ENCODE measurements at places on chromosomes 5 and 9. TPM values are rescaled to one million over a fixed set of nuclear protein-coding genes. Genes with fewer than 3 reads are reported as not detected.

DNA sequence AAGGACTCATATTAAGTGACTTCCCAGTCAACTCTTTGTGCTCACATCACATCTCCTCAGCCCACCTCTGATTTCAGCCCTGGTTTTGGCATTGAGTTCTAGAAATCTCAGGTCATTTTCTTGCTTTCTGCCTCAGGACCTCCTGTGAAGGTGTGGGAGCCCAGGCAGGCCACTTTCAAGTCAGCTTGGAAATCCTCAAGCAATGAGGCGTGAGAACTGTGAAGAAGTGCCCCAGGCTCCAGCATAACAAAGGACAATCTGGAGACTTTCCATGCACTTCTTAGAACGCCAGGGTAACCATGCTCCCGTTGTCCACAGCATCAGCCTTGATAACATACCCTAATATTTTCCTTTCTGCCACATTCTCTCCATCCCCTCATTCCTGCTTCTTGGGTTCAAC is 131.2 kb upstream of the MAP3K1 start:
- DNase-seq: no peak

- DNase-seq: no peak
Observed at GRCh38 chr9:112912636-112913035, 22.0 kb upstream of the SLC46A2 start.

DNA sequence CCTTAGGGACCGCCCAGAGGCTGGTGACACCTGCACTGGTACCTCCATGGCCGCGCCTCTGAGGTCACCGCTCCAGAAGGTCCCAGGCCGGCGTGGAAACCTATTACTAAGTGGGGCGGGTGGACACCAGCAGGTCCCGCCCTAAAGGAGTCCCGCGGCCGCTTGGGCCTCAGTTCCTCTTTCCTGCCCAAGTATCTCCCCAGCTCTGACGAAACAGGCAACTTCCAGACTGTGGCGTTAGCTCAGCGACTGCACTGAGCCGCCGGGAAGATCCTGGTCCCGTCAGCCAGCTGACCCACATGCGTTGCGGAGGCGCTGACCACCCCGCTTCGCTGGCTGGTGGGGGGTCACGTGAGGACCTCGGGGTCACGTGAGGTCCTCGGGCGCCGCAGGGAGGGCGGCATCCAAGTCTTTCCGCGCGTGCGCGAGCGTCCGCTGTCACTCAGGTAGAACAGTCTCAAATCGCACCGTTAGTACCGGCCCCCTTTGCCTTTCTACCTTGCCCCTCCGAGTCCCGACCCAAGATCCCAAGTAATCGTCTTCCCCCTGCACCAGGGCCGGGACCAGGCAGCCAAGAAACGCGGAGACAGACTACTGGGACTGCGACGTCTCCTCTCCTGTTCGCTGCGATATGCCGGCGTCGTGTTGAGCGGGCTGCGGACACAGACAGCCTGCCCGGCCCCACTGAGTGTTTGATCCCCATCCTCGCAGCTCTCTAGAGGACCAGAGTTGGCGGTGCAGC is 53.7 kb upstream of the KDM4C start:
- peak; percentile 90 for DNase-seq

Gene CDH9
- not detected for polyA plus RNA-seq

- no peak for DNase-seq
Observed at GRCh38 chr5:142984011-142984410, 213.8 kb downstream of the ARHGAP26 start.

DNA sequence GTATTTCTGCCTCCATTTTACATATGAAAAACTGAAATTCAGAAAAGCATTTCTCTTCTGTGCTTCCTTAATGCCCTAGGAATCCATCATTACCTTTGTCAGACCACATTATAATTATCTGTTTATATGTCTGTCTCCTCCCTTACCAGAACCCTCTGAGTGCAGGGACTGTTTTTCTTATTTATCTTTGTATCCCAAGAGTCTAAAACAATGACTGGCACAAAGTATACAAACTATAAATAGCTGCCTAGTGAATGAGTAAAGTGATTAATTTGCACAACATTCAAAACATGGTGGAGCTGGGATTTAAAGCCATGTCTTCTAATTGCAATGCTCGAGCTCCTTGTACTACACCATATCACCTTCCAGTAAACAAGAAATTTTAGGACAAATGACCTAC is 49.3 kb upstream of the HK3 start:
- no peak for DNase-seq

DNA sequence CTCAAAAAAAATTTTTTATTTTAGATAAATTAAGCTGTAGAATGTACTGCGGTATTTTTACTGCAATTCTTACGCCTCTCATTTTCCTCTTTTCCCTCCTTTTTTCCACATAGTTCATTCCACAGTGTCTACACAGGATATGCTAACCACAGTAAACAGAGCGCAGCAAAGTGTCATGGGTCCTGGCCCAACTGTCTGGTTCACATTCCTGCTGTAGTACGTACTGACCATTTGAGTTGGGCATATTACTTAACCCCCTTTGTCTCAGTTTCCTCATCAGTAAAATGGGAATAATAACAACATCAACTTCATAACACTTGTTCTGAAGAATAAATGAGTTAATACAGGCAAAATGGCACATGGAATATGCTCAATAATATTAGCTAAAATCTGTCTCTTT is 41.6 kb downstream of the SLC44A1 start:
- DNase-seq: no peak

DNA sequence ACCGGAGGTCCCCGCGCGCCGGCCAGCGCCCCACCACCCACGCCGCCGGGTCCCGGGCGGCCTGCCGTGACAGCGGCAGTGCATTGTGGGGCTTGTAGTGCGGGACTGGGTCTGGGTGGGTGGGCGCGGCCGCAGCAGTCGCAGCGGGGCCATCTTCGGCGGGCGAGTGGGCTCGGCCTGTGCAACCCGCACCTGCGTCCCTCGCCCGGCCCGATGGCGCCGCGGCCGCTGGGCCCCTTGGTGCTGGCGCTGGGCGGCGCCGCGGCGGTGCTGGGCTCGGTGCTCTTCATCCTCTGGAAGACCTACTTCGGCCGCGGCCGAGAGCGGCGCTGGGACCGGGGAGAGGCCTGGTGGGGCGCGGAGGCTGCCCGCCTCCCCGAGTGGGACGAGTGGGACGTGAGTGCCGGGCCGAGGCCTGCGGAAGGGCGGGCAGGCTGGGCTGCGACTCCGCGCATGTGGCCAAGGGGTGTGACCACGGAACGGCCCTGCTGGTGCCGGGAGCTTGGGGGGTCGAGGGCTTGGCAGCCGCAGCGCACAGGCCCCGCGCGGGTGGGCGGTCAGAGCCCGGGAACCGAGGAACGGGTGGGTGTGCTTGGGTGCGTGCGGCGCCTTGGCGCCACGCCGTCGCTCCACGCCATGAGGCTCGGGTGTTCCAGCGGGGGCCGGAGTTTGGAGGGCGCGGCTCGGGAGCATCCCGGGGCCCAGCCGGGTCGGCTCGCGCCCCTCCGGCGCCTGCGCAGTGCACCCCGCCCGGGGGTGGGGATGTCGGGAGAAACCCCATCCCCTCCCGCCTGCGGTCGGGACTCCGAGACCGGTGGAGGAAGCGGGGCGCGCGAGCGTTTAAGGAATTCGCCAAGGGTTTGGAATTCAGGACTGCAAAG is at the start of gene ARL10:
TSS of gene ARL10 (plus strand) at position 137 of the 881 bp plus-strand sequence. CDS start at position 214, 77 bp downstream.
- DNase-seq: peak; percentile 42

DNA sequence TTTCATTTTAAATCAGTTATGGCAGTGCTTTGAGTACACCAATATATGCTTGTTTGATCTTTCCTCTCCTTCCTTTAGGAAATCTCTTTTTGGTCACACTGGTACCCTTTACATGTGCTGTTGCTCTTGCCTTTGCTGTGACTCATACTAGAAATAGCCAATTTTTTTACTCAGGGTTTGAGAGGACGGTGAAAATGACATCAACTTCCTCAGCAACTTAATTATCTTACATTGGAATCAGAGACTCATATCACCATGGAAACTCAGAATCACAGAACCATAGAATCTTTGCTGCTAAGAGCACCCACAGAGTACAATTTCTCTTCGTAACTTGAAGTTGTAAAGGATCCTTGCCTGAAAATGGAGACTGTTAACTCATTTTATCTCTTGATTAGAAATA is 13.8 kb upstream of the ZNF300 start:
- no peak for DNase-seq

DNA sequence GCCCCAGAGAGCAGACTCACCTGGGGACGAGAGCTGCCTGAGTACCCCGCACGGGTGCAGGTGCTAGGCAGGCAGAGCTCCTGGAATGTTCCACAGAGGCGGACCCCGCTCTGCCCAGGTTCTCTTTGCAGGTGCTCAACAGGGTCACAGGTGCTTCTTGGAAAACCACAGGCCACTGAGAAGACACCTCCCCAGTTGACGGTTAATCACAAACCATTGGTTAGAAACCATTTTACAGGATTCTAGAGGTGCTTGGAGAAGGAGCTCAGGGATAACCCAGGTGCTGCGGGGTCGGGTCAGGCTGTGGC is 17.3 kb upstream of the SLC6A19 start:
- no peak for DNase-seq

GRCh38 chr5:149452665-149453617 is 73.8 kb upstream of the IL17B start:
- DNase-seq: no peak

- no peak for DNase-seq
Observed at GRCh38 chr5:102611312-102611711, 112.5 kb upstream of the SLCO6A1 start.

DNA sequence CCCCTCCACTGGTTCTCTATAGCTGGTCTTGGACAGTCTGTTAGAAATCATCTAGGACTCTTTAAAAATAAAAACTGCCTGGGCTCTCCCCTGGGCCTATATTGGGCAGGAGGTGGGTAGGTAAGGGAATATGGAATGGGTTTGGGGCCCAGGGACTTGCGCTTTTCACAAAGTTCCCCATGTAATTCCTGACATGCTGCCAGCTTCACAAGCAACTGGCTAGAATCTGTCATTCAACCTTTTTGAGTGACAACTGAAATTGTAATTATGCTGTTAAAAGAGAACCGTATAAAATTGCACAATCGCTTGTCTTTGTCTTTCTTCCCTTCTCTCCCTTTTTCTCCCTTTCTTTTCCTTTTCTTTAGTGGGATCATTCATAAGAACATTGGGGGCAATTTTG is 603.1 kb downstream of the EBF1 start:
- no peak for DNase-seq

Gene SSNA1
- polyA plus RNA-seq: 44.2 TPM

GRCh38 chr9:137199411-137200121 is 975 bp downstream of the TPRN start:
- no peak for DNase-seq

DNA sequence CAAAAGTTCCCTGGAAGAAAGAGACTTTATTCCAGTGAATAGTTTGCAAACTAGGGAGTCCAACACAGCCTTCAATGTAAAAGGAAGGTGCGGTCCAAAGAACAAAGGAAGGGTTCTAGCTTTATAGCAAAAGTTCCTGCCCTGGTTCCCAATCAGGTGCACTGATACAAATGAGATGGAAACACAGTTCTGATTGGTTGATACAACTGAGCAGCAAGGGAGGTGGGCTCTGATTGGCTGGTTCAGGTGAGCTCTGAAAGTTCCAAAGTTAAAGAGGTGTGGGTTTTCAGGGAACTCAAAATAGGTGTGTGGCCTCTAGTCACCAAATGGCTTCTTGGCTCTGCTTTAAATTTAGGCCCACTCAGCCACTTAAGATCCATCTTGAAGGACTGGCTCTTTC is 43.1 kb downstream of the P4HA2 start:
- DNase-seq: no peak

GRCh38 chr5:115542651-115543364 is 1.8 kb downstream of the FEM1C start:
- DNase-seq: no peak

Gene EGFLAM
- 1.1 TPM for polyA plus RNA-seq

GRCh38 chr9:35054871-35055644 is 17.4 kb downstream of the VCP start:
- no peak for DNase-seq

Gene GNA14
- polyA plus RNA-seq: 3.3 TPM

DNA sequence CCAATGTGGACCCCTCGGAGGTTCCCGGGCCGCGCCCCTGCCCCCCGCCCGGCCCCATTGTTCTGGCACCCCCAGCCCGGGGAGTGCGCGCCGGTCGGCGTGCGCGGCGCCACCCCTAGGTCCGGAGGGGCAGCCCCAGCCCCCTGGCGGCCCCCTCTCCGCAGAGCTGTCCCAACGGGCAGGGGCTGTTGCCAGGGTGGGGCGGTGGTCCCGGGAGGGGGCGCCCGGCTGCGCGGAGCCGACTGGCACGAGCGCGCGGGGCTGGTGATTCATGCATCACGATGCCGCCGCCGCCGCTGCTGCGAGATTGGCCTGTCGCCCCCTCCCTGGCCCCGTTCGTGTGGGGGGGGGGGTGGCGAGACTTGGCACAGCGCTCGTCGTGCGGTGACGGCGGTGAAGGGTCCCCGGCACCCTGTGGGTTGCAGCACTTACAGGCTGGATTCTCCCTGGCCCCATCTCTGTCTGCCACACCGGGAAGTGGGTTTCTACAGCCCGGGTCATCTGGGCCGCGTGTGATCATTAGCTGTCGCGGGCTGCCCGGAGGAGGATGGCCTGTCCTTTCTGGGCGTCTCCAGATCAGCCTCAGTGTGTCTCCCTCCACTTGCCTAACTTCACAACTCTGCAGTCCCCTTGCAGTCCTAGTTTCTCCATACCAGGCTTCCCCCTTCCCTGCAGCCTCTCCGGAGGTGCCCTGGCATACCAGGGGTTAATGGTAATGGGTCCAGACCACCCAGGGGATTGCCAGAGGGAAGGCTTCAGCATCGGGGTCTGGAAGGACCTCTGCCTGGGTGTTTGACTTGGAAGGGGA is 858 bp downstream of the NCS1 start:
- DNase-seq: no peak

DNA sequence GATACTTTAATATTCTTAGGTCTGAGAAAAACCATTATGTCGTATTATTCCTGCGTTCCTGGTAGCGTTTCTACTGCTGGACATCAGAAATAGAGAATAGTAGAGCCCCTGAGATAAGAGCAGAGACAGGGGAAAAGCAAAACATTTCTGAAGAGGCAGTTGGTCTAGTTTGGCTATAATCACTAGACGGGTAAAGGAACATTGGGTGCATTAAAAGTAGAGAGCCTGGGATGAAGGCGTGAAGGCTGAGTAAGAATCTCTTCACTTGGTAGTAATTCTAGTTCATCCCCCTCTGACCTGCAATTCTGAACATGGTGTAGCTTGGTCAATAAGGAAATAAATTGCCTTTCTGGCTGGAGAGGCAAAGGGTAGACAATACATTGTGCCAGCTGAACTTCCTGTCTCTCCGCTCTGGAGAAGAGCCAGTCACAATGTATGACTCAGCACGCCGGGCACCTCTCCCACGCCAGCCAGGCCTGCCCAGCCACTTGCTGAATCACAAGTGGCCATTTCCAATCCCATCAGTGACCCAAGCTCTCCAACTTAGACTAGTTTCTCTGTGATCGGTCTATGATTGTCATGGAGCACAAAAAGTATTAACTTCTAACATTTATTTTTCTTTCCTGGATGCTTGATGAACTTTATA is 75.4 kb downstream of the STK32A start:
- DNase-seq: no peak

Gene SNX24
- polyA plus RNA-seq: 6.3 TPM

Gene MAPKAP1
- 26.0 TPM for polyA plus RNA-seq

GRCh38 chr5:10334831-10335230 is 18.7 kb upstream of the MARCHF6 start:
- DNase-seq: no peak

- DNase-seq: no peak
Observed at GRCh38 chr5:123585871-123586270, 73.9 kb downstream of the CSNK1G3 start.

Gene IL3
- not detected for polyA plus RNA-seq

- no peak for DNase-seq
Observed at GRCh38 chr9:98811051-98811650, 3.7 kb downstream of the GALNT12 start.

Gene ECM2
- polyA plus RNA-seq: 11.6 TPM
